ENCODE measurements at places on chromosomes 5 and 9.

- no peak for DNase-seq
These were observed 96.2 kb upstream of the PPP1R2B start for GRCh38 chr5:156753846-156754245.

- DNase-seq: peak; percentile 72
These were observed 2.9 kb downstream of the JAK2 start for GRCh38 chr9:4987961-4988421.

- DNase-seq: no peak
These were observed 157.9 kb downstream of the NFIB start for GRCh38 chr9:14156046-14156445.

DNA sequence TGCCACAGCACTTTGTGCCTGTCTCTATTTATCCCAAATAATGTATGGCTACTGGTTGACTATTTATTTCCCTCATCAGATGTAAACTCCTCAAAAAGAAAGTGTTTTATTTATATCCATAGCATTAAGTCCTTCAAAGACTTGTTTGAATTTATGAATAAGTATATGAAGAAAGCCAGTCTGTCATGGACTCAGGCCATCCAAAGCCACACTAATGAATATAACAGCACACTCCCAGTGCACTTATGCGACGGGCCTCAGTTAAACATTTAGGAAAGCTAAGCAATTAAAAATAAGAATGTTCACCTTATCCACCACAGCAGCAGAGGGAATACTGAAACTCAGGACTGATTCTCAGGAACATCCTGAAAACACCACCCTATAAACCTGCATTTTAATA lies 77.5 kb downstream of the DENND1A start:
- DNase-seq: no peak

DNA sequence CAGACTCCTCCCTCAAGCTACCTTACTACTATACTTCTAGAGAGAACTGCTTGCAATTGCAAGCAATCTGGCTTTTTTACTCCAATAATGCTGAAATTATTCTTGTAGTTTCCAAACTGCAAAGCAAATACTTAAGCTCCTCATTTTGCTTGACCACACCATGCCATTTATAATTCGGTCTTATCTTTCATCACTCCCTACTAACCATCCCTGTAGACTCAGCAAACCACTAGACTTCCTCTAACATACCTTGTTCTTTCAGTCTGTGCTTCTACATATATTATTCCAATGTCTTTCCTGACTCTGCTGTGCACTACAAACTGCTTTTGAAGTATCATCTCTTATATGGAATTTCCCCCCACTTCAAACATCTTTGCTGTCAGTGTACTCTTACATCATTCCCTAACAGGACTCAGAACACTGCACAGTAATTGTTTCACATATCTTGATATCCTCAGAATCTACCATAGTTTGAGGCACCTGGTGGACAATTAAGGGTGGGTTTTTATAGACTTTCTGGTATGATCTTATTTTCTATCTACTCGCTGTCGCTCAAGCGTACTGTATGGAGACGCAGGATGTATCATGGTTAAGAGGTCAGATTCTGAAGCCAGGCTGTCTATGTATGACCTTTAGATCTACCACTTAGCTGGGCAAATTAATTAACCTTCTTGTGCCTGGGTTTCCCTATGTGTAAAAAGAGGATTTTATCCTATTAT lies 2.8 kb downstream of the IL6ST start:
- DNase-seq: peak; percentile 24

- DNase-seq: no peak
These were observed 103.8 kb downstream of the ANKRD55 start for GRCh38 chr5:56129288-56129687.

- peak; percentile 98 for DNase-seq
These were observed at the start of gene SYNPO for GRCh38 chr5:150640311-150641005. SYNPO (plus strand) TSS chr5:150640660; CDS start chr5:150648276, 7,616 bp downstream.

- DNase-seq: no peak
These were observed 698.3 kb downstream of the MAT2B start for GRCh38 chr5:164203581-164204225.

GRCh38 chr5:128483738-128484137 lies 54.3 kb downstream of the FBN2 start:
- no peak for DNase-seq

- DNase-seq: no peak
These were observed 22.2 kb upstream of the ASS1 start for GRCh38 chr9:130422546-130422945.

GRCh38 chr9:102225841-102226441 lies 487.5 kb upstream of the GRIN3A start:
- no peak for DNase-seq

DNA sequence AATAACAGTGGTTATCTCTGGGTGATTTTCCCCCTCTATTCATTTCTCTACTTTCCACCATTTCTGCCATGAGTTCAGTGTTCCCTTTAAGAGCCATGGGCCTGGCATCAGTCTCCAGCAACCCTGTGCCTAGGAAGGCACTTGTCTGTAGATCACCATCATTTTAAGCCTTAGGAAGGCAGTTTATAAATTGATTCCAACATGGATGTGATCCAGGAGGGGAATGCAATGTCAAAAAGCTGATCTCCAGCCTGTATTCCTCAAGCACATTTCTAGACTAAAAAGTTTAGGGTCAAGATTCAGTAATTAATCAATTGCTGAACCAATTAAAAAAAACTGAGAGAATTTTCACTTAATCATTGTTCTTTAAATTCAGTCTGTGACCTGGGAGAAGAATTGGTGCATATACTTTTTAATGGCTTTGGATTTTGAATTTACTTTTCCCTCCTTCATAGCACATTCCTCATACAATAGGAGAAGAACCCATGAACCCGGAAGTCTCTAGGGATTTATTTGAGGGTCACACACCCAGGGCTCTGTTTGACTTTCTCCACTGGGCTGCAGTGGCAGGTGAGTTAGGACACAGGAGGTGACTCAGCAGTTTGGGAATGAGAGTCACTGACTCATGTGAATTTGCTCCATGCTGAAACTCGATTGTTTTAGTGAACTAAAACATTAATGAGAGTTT lies 6.1 kb upstream of the ERMP1 start:
- DNase-seq: peak; percentile 56

- DNase-seq: no peak
These were observed 37.7 kb downstream of the SPARC start for GRCh38 chr5:151648988-151649387.

DNA sequence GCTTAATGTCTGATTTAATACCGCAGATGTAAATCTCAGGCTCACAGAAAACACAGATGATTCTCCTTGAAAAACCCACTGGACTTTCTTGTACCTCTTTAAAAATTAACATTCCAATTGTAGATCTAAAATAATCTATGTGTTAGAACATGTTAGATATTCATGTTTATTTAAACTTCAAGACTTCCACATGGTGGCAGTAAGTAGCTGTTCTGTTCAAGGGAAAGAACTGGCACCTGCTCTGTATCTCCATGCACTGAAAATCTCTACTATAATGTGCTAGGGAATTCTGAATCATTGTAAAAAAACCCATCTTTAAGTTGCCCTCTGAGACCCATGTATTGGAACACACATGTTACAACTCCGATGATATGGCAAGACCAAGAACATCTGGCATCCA lies 366.9 kb downstream of the DMRTA1 start:
- peak; percentile 21 for DNase-seq

- DNase-seq: peak; percentile 13
These were observed 33.1 kb downstream of the GTF3C4 start for GRCh38 chr9:132703336-132703735.

- DNase-seq: peak; percentile 50
These were observed 15.7 kb upstream of the OR13C8 start for GRCh38 chr9:104553261-104553660.

GRCh38 chr9:99169982-99170761 lies 51.6 kb downstream of the ALG2 start:
- DNase-seq: peak; percentile 8

GRCh38 chr5:150321784-150322183 lies 19.1 kb upstream of the ARSI start:
- DNase-seq: no peak

- no peak for DNase-seq
These were observed 48.4 kb downstream of the NDFIP1 start for GRCh38 chr5:142156839-142157463.

GRCh38 chr9:101083448-101084202 lies 55.1 kb downstream of the PLPPR1 start:
- DNase-seq: no peak

- peak; percentile 21 for DNase-seq
These were observed 159.4 kb downstream of the RASEF start for GRCh38 chr9:82903503-82903902.

DNA sequence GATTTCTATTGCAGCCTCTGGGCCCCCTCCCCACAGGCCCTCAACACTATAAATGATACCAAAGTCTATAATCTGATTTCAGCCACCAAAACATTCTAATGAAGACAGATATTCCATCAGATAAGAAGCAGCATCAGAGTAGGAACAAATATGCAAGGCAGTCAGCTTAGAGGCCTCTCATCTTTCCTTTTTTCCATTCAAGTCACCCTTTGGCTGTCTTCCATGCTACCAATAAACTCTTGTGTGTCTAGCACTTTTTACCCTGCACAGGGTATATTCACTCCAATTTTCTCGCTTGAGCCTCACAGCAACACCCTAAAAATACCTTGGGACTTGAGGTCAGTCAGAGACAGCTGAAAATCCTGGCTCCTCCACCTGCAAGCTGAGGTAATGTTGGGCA lies 193.7 kb downstream of the BRINP1 start:
- DNase-seq: no peak

GRCh38 chr9:22041775-22042174 lies 32.7 kb upstream of the CDKN2B start:
- DNase-seq: peak; percentile 58

- no peak for DNase-seq
These were observed 66.6 kb downstream of the RGS3 start for GRCh38 chr9:113530022-113530635.

GRCh38 chr5:93343570-93343969 lies 237.4 kb downstream of the NR2F1-AS1 start:
- no peak for DNase-seq

GRCh38 chr5:139768807-139769465 lies 26.7 kb upstream of the PSD2 start:
- peak; percentile 51 for DNase-seq

- DNase-seq: peak; percentile 93
These were observed 5.5 kb upstream of the DNAJC21 start for GRCh38 chr5:34923694-34924461.

GRCh38 chr9:105511446-105511845 lies 46.5 kb upstream of the FKTN start:
- DNase-seq: no peak

DNA sequence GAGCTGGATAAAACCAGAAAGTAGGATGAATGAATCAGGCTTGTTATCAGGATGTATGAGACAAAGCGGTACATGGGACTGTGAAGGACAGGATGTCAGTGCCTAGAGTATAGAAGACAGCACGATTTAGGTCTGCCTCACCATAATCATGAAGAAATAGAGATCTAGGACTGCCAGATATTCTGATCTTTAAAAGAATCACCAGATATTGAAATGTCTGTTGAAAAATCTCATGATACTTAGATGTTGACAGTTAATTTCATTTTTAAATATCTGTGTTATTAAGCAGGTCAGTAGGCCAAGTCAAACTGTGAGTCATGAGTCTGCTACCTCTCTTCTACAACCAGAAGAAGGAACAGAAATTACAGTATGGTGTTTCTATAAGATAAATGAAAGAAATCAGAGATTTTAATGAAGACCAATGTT lies 65.0 kb downstream of the ST8SIA4 start:
- no peak for DNase-seq

GRCh38 chr5:140114341-140115185 lies 654 bp downstream of the PURA start:
- DNase-seq: peak; percentile 65

DNA sequence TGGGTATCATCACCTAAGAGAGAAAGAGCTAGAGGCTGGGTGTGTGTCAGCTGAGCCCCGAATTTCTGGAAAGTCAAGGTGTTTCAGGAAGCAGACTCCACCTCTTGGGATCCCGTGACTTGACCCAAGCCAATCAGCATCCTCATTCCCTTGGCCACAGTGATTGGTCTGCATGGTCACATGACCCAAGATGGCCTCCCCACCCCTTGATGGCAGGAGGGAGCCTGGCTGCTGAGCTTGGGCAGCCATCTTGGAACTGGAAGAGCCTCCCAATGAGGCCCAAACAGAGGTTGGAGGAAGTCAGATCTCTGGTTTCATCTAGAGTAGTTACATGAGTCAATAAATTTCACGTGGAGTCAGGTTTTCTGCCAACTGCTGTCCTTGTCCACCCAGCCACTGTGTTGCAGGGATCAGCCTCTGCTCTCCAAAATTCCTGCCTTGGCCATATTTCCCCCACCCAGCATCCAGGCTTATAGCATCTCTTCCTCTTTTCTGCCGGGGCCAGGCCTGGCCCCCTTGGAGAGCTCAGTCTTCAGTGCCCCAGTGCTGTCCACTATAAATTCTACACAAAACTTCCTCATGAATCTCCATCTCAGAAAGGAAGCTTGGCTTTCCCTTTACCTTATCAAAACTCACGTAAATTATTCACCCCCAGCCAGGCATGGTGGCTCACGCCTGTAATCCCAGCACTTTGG lies 17.2 kb upstream of the SUSD3 start:
- no peak for DNase-seq

GRCh38 chr5:170971-171800 lies 20.1 kb upstream of the LRRC14B start:
- DNase-seq: no peak

DNA sequence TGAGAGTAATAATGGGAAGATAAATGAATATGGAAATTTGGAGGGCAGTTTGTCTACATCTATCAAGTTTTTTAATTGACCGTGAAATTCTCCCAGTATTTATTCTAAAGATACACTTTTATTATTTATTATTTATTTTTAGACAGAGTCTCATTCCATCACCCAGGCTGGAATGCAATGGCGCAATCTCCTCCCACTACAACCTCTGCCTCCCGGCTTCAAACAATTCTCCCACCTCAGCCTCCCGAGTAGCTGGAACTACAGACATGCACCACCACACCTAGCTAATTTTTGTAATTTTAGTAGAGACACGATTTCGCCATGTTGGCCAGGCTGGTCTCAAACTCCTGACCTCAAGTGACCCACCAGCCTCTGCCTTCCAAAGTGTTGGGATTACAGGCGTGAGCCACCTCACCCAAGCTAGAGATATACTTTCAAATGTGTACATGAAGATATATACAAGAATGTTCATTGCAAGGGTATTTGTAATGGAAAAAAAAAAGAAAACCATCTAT lies 97.7 kb upstream of the SLC12A2 start:
- peak; percentile 13 for DNase-seq

DNA sequence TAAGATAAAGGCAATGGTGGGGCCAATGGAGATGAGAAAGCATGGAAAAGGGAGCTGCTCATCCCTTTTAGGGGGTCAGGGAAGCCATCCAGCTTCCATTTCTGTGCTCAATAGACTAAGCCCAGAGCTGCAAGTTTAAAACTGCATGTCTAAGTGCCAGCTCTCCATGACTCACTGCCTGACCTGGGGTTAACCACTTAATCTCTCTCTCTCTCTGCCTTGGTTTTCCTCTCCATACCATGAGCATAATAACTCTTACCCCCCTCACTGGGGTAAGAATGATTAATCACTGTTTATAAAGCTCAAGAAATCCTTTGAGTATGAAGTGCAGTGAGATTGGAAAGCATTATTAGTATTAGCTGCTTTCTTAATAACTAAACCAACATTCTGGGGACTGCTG lies 1382.4 kb upstream of the WWC1 start:
- DNase-seq: no peak

Data from EL (cell line).